ENCODE measurements at places on chromosomes 7 and 10.

- no peak for DNase-seq
Observed at GRCh38 chr10:78616125-78616695, 452.6 kb upstream of the ZMIZ1 start.

DNA sequence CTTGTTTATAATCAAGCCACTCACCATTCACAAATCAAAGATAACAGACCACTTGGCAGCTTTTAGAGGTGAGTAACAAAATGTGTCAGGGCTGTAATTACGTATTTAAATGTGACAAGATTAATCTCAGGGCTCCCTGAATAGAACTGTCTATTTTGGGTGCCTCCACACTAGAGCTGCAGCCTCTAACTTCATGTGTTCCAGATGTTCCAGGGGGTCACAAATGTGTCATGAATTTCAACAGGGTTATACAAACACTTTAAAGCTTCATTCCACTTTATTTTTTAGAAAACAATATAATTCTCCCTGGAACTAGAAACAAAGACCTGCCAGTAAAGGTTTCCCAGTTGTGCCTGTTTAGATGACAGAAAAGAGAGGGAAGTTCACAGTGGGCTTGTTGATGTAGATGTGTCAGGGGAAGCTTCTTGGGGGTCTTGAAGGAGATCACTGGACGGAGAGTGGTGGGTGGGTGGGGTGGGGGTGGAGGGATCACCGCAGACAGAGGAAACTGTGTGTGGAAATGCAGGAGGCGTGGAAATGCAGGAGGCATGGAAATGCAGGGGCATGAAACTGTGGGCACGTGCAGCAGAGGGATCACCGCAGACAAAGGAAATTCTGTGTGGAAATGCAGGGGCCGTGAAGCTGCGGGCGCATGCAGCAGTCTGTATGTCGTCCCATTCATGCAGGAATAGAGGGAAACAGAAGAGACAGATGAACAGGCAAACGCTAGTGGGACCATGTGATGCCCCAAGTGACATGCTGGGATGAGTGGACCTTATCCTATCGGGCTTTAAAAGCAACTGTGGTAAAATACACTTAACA is 42.0 kb upstream of the TRIL start:
- no peak for DNase-seq

- no peak for DNase-seq
Observed at GRCh38 chr7:88202799-88203198, 17.0 kb downstream of the SRI start.

- no peak for DNase-seq
Observed at GRCh38 chr7:31782411-31782991, 95.5 kb downstream of the PPP1R17 start.

DNA sequence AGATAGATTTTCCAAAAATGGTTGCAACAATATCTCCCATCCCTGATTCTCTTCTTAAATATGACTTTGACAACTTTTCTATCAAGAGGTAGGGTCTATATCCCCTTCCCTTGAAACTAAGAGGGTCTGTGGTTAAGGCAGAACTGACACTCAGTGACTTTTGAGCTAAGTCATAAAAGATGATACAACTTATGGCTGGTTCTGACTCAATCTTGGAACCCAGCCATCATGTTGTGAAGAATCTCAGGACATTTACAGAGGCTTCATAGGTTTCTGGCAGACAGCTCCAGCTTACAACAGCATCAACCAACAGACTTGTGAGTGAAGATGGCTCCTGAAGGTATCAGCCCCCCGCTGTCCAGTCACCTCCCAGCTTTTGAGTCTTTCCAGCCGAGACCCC is 203.5 kb downstream of the RNLS start:
- DNase-seq = no peak

GRCh38 chr10:112383325-112383724 is 9.4 kb downstream of the ACSL5 start:
- no peak for DNase-seq

GRCh38 chr7:138431517-138431916 is 28.5 kb upstream of the TRIM24 start:
- DNase-seq = no peak

DNA sequence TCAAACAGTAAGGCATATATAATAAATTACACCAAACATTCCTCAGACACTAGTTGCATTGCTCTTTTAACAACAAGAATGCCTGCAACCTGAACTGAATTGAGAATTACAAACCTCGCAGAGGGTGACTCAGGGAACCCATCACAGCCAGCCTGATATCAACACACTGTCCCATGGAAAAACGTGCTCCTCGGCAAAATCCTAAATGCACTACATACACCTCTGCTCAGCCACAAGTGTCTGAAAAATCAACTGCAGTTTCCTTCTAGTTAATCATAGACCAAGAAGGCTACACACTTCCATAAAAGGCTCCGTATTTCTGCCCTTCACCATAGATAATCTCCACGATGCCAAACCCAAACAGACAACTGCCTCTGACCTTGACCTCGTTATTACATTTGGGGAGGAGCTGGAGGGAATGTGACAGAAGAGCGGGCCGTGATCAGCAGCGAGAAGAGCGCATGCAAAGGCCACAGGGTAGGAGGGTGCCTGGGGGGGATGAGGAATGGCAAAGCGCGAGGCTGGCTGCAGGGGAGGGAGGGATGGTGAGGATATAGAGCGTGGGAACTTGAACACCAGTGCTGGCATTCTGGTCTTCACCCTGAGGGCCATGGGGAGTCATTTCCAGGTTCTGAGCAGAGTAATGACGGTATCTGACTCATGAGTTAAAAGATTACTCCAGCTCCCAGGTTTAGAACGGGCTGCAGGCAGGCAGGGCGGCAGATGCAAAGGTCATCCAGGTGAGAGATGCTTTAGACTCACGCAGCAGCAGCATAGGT is 201.9 kb upstream of the FRMD4A start:
- no peak for DNase-seq
